AG09319 (cell line): ENCODE measurements at places on chromosomes 12 and 14.

- DNase-seq, result no peak
Observed at GRCh38 chr12:102951841-102952240, 5.6 kb upstream of the ASCL1 start.

- peak; percentile 36 for DNase-seq
Observed at GRCh38 chr12:58363971-58364370, 422.6 kb downstream of the ATP23 start.

DNA sequence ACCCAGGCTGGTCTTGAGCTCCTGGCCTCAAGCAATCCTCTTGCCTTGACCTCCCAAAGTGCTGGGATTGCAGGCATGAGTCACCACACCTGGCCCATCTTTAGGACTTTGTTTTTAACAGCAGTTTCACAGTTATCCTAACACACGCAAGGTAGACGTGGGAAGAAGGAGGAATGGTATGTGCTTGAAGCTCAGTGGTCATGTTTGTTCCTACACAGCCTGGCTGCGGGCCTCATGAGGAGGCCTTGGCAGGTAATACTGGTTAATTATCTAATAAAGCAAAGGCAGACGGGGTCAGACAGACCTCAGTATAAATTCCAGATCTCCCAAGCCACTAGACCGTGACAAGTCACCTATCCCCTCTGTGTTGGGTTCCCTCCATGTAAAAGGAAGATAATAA is 271.8 kb downstream of the PCNX1 start:
- DNase-seq, result no peak

- no peak for DNase-seq
Observed at GRCh38 chr12:78204926-78205325, 374.2 kb downstream of the NAV3 start.

DNA sequence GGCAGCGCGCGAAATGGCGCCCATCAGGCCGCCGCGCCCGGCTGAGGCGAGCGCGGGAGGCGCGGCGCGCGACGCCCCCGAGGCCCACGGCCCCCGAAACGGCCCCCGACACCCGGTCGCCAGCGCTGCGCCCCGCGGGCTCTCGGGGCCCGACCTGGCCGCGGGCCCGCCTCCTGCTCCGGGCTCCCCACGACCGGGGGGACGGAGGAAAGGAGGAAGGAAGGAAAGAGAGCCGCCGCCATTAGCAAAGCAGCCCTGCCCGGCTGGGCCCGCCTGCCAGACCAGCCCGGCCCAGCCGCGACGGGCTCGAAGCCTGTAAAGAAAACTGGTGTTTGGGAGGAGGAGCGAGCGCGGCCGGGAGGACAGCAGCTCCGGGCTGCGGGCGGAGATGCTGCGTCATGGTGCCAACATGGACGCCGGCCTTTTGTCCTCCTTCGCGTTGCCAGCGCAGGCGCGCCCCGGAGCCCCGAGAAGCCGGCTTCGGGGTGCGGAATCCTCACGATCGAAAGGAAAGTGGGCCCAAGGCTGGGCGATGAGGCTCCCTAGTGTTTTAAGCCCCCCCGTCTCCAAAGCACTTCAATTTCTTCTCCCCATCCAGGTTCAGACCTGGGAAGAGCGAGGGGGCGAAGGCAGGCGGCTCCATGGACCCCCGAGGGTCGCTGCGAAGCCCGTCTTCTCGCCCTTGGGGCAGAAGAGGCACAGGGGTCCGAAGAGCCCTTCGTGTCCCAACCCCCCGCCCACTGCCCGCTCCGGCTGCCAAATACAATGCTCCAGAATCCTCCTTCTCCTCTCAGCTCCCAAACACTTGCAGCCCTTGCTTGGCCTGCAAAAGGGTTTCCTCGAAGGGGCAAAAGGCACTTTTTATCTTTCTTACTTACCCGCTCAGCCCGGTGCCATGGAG is 2.9 kb upstream of the SETD1B start:
- DNase-seq, result no peak

GRCh38 chr12:15757553-15758255 is 31.5 kb downstream of the EPS8 start:
- DNase-seq, result no peak
